Lower leg skin (tissue), 4 donors: ENCODE measurements at places on chromosomes 11 and 22.
A peak's percentile ranks its signal among the peaks of the same experiment; 100 is the strongest.

GRCh38 chr11:64130618-64131017 lies 35.3 kb downstream of the MACROD1 start:
- DNase-seq: no peak

GRCh38 chr11:58837707-58838388 lies 6.7 kb downstream of the GLYATL2 start:
- no peak for DNase-seq

- no peak for DNase-seq
Measured at GRCh38 chr22:36351921-36352802, 35.6 kb downstream of the MYH9 start.

- DNase-seq: peak; percentile 54
Measured at GRCh38 chr11:120065876-120066275, 72.0 kb downstream of the TRIM29 start.
